ENCODE measurements at places on chromosomes 11 and 22.
A peak's percentile ranks its signal among the peaks of the same experiment; 100 is the strongest.

GRCh38 chr11:118763041-118763440 is 27.9 kb downstream of the DDX6 start:
- DNase-seq, result no peak

GRCh38 chr22:37223965-37224551 is 11.8 kb upstream of the SSTR3 start:
- DNase-seq, result no peak

DNA sequence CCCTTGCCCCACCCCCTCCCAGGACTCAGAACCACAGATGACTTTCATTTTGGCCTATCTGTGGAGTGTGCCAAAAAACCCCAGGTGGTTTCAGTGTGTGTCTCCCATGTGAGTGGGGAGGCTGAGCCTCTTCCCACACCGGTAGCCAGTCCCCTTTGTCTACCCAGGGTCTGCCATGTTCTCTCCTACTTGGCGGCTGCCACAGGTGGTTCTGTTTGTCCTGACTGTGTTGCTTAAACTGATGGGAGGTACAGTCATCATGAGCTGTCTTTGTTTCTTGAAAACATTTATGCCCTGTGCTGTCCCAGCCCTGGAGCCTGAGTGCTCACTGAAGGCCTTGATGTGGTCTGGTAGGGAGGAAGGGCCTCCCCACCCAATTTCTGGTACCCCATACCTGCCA is 39.7 kb upstream of the SUSD2 start:
- no peak for DNase-seq

- no peak for DNase-seq
Observed at GRCh38 chr22:19194766-19195536, 16.4 kb upstream of the SLC25A1 start.

- DNase-seq, result no peak
Observed at GRCh38 chr11:88810420-88811097, 255.2 kb downstream of the GRM5 start.

DNA sequence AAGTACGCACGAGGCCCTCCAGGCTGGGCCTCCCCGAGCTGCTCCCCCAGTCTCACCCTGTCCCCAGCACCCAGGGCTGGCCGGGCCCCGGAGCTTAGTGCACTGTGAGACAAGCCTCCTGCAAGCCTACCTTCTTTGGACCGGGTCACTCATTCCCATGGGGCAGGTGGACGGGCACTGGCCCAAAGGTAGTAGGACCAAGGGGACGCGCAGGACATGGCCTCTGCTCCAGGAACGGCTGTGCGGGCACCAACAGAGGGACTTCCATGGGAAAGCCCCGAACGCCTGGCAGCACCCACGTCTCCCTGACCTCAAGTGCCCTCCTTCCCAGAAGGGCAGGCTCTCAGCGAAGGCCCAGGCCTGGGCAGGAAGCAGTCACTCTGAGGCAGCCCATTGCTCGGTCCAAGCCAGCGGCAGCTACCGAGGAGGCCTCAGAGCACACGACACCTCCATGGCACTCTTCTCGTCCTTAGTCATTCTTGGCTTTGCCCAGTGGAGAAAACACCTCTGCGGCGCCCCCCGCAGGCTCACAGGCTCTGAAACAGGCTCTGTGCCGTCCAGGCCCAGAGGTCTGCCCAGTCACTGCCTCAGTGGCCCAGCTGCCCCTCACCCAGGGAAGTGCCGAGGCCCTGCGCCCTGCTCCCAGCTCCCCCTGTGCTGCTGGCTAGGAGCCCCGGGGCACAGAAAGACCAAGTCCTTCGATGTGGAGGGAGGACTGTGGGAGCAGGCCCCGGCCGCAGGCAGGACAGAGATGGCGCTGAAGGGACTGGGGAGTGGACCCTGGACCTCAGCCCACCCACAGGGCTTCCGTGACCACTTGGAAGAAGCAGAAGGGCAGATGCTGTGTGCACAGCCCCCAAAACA is 3.8 kb downstream of the MOB2 start:
- no peak for DNase-seq

GRCh38 chr22:29887358-29887757 is 4.4 kb downstream of the MTMR3 start:
- no peak for DNase-seq

DNA sequence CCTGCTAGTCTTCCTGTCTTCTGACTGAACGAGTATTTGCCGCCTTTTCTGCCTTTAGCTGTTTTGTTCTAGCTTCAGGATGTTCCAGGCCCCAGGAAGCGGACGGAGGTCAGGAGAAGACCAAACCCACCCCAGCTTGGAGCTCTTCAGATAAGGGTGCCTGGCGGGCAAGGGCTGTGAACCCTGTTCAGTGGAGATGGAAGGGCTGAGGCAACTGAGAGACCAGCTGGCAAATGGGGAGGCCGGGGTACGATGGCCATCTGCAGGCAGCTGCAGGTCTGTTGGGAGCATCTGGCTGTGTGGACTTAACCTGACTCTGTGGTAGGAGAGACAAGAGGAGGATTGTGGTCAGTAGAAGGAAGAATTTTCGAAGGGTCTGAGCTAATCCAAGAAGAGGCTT is 95.6 kb downstream of the CHST1 start:
- DNase-seq, result no peak

DNA sequence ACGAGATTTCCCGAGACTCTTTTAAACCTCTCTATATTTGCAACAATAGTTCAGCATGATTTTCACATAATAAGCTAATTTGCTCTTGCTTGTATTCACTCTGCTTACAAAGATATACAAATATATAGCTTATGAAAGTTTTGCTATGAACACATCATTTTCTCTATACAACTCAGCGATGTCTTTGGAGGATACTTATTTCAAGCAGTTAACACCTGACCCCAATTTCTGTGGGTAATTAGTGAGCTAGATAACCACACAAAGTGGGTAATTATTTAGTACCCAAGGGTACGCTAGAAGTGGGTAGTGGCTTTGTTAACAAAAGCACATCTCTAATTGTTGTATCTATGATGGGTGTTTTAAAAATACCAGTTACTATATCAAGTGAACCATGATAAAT is 12.3 kb downstream of the BLID start:
- DNase-seq, result no peak

DNA sequence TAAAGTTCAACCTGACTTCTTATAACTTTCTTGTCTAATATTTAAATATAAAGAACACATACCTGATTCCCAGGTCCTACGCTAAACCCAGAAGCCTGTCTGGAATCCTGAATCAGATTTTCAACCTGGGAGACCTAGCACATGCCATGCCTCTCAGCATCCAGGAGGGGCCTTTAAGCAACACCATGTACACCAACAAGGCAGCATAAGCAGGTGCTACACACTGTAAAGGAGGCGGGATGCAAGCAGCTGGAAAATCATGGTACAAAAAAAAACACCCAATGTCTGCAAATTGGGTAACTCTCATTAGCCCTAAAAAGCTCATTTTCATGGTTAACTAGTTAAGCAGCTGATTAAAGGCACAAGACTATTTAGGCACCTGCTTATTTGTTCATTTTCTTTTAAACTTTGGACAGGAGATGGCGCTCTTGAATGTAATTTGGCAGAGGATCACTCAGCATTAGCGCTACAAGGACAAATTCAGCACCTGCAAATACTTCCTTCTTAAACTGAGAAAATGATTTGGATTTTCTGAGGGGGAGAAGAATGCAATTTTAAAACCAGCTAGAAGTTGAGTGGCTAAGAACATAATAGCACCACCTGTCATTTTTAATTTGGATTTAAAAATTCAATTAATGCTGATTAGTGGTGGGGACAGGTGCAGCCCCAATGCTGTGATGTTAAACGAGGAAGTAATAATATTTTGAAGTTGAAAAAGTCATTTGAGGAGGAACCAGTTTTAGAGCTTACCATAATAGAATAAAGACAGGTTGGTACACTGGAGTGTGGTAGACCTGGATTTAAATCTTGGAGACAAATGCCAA is 104.0 kb downstream of the FAR1 start:
- peak; percentile 90 for DNase-seq

DNA sequence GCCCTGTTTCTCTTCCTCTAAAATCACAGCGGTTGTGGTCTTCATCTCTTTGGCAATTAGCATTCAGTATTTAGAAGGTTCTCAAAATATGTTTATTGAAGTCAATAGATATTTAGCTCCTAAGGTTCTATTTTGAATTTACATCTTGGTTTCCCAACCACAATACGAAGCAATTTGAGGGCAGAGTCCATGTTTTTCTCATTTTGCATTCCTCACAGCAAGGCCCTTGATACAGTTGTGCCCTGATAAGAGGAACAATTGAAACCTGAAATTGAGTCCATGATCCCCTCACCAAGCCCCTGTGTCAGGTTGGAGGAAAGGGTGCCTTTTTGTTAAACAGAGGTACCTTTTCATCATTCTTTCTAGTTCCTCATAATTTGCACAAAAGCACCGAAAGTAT is 131.5 kb downstream of the CCDC81 start:
- DNase-seq, result no peak

- DNase-seq, result no peak
Observed at GRCh38 chr11:34431979-34432378, 6.8 kb upstream of the CAT start.

GRCh38 chr11:111303461-111303860 is 5.1 kb downstream of the POU2AF3 start:
- DNase-seq, result no peak

DNA sequence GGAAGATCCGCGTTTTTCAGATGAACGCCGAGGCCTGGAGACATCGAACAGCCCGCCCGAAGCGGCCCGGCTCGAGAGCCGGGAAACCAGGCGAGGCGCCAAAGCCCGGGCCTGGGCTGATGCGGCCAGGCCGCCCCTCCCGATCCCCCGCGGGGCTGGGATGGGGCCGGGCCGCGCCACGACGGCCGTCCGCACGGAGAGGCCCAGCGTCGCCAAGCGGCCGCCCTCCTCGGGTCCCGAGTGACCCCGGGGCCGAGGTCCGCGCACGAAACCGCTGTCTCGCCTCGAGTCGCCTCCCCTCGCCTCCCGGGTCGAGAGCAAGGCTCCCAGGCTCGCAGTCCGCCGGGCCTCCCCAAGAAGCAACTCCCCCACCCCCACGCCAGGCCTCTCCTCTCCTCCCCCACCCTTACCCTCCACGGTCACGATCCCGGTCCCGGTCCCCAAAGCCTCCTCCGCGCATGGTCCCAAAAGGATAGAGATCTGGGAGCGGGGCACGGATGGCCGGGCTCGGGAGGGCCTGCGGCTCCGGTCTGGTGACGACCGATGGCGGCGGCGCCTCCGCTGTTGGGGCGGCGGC is 482 bp downstream of the DDX17 start:
- peak; percentile 67 for DNase-seq

- DNase-seq, result peak; percentile 66
Observed at GRCh38 chr11:57248780-57249383, 11.8 kb upstream of the APLNR start.

- DNase-seq, result no peak
Observed at GRCh38 chr11:92297567-92298553, 73.2 kb downstream of the FAT3 start.

GRCh38 chr11:60966890-60967289 is 4.6 kb upstream of the CD6 start:
- DNase-seq, result no peak

DNA sequence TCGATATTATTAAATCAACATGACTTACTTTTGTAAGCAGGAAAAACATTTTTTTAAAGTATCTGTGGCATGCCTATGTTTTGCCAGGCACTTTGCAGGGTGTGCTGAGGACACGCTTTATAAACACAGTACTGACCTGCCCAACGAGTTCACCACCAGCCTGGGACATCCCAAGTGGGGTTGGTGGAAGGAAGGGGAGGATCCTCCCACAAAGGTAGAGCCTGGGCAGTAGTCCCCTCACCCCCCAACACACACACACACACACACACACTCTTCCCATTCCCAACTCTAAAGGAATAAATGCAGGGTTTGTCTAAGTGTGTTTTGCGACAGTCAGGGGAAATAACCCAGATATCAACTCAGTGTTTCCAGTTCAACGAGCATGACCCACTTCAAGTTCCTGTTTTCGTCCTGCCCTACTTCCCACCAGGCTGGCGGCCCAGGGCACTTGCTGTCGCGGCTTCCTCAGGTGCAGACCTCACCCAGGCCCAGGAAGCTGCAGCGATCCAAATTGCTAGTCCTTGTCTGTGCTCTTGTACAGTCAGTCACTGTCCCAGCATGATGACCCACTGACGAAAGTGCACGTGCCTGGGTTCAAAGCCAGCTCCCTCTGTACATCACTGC is 3.1 kb downstream of the CERK start:
- DNase-seq, result peak; percentile 37

DNA sequence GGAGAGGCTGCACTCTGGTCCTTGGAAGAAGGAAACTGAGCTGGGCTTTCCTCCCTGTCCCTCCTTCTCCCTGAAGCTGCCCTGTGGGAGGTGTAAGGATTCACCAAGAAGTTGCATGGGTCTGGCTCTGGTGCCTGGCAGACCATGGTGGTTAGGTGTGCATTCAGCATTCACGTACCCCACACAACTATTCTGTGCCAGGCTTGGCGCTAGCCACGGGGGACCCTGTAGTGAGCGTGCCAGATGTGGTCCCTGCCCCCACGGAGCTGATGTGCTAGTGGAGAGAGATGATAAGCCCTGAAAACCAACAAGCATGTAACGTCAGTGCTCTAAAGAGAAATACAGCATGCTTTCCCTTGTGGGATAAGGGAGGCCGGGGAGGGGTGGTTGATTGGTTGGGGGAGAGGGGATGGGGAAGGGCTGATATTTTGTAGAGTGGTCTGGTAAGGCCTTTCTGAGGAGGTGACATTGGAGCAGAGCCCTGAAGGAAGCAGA is 48.9 kb downstream of the CD82 start:
- DNase-seq, result no peak

Measured in pons (tissue), 1 donor.